Activated naive CD4-positive, alpha-beta T cell treated with anti-CD3 and anti-CD28 coated beads, Interleukin-2, amount 50 U/mL, for 72 hours (primary cell): ENCODE measurements at places on chromosomes 7 and 10.

- peak; percentile 2 for DNase-seq
Observed at GRCh38 chr10:46557319-46558121, 1.1 kb upstream of the GPRIN2 start.

- no peak for DNase-seq
Observed at GRCh38 chr7:148234715-148235114, 355.9 kb upstream of the C7orf33 start.

- no peak for DNase-seq
Observed at GRCh38 chr7:24734306-24734705, 23.0 kb downstream of the GSDME start.

- DNase-seq: no peak
Observed at GRCh38 chr10:75640381-75640780, 209.0 kb downstream of the LRMDA start.

- no peak for DNase-seq
Observed at GRCh38 chr7:158432369-158433341, 155.0 kb downstream of the PTPRN2 start.

GRCh38 chr7:155166108-155166507, 96.0 kb downstream of the HTR5A start:
- no peak for DNase-seq

GRCh38 chr10:62377966-62378365, 3.8 kb downstream of the ZNF365 start:
- no peak for DNase-seq

- no peak for DNase-seq
Observed at GRCh38 chr7:132203021-132203420, 373.2 kb downstream of the PLXNA4 start.

DNA sequence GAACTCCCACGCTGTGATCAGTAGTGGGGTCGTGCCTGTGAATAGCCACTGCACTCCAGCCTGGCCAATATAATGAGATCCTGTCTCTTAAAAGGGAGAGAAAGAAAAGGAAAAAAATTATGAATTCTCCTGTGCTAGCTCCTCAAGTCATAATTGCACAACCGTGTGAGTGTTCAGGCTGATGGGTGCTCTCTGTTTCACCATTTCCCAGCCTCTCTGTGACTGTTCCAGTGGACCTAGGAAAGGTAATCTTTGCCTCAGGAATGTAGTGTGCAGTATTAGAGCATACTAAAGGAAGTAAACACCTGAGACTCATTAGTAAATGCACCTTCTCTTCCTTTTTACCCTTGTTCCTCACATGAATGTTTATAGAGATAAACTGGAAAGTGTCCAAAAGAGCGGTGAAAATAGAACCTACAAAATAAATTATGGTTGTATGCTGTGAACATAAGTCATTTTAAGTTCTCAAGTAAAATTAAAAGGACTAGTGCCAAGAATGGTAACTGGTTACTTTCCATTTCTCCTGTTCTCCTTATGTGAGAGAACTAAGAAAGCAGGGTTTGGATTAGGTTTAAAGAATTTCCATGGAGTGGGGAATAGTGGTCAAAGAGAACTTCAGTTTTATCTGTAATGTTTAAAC, 42.7 kb downstream of the INPP5F start:
- DNase-seq: no peak

DNA sequence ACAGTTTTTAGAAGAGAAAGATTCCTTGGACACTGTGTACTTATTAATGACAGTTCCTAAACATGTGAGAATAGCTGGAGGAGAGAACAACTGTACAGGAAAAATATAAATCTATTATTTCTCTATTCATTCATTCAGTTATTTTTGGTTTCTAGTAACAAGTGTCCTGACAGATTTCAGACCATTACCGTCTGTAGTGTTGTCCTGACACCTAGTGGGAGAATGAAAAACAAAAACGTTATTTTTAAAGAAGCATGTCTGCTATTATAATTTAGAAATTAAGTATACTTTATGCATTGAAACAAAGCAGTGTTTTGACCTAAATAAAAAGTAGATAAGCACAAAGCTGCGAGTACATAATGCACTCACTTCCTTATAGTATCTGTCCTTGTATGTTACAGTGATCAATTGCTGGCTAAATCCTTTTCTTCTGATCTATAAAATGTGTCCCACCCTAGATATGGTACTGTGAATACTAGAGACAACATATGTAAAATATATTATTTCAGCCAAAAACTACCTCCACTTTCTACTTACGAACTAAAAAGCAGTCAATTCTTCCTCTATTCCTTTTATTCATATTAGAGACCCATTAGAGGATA, 575.6 kb downstream of the ARL4A start:
- no peak for DNase-seq

- DNase-seq: no peak
Observed at GRCh38 chr7:146216396-146217041, 99.9 kb downstream of the CNTNAP2 start.

DNA sequence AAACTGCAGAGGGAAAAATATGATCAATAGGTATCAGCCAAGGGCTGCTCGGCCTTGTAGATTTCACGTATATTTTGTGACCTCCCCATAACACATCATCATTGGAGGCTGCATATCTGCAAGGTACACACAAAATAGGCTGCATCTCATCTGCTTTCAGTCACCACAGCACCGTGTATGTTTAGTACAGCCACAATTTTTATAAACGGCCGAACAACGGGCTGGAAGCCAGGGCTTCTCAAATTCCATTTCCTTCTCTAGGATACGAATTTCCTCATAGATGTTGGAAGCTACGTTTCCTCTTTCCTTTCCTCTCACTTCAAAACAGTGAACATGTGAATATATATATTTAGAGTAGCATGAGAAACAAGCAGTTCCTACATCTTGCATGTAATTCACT, 20.2 kb upstream of the FOXK1 start:
- no peak for DNase-seq

GRCh38 chr10:129418496-129419225, 48.4 kb upstream of the MGMT start:
- no peak for DNase-seq

DNA sequence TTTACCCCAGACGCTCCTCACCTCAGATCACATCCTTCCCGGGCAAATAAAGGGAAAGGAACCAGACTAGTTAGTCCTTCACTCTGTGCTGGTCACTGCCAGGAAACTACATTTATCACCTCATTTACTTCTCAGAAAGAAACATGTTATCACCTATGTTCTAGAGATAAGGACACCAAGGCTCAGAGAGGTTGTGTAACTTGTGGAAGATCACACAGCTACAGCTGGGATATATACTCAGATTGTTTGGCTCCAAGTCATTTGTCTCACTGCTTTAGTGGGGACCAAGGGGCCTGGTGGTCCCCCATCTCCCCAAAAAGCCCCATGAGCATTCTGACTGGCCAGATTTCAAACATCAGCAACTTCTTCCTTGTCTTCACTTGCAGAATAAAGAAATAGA, 17.5 kb upstream of the BTBD16 start:
- DNase-seq: no peak

GRCh38 chr10:112955582-112956421, 5.8 kb downstream of the TCF7L2 start:
- DNase-seq: no peak

DNA sequence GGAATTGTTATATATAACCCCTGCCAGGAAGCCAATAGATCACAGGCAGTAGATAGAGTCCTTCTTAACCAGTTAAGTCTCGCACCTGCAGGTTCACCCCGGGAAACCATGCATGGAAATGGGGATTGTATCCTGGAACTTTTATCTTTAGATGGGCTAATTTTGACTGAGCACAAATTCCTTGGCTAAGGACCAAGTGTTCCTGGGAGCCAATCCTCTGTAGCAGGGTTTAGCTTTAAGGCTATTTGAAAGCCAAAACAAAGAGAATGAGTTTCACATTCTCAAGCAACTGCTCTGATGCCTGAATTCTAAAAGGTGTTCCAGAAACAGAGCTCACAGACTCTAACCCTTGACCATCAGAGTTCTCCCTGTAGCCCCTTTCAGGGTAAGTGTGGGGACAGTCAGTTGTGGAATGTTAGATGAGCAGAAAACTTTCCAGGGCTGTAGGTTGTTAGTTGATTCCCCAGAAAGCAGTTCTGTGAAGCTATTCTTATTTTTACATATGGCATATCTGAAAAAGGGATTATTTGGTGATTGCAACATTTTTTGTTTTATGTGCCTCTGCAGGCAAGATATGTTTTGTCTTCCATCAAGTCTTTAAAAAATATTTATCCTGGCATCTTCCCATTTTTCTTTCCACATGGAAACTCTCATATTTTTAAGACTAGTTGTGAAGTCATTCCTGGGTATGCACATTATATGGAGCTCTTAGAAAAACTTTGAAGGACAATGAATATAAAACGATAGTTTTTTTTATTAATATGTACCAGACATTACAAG, 16.2 kb upstream of the NPVF start:
- no peak for DNase-seq

GRCh38 chr7:139321071-139321745, 19.9 kb upstream of the FMC1 start:
- DNase-seq: no peak

DNA sequence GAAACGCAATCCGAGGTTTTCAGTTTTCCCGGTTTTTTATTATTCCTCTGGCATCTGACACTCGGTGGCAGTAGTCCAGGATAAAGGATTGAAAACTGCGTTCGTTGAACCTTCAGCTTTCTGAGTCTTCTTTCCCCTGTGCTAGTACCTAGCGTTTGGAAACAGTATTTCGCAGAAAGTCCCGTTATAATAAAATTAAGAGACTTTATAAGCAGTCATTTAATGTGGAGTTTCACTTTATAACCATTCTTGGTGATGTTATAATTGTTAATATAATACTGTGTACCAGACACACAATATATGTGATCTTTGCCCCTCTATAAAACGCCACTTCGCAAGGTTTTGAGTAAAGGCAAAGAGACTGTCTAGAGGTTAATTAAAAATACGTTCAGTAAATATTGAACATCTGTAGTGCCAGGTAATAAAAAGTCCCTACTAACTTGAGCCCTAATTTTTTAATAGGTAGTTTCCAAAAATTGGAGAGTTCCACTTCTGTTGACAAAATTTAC, 874 bp downstream of the CISD1 start:
- DNase-seq: no peak
